Amniotic epithelial cell (primary cell): ENCODE measurements at places on chromosomes 5 and 9.

DNA sequence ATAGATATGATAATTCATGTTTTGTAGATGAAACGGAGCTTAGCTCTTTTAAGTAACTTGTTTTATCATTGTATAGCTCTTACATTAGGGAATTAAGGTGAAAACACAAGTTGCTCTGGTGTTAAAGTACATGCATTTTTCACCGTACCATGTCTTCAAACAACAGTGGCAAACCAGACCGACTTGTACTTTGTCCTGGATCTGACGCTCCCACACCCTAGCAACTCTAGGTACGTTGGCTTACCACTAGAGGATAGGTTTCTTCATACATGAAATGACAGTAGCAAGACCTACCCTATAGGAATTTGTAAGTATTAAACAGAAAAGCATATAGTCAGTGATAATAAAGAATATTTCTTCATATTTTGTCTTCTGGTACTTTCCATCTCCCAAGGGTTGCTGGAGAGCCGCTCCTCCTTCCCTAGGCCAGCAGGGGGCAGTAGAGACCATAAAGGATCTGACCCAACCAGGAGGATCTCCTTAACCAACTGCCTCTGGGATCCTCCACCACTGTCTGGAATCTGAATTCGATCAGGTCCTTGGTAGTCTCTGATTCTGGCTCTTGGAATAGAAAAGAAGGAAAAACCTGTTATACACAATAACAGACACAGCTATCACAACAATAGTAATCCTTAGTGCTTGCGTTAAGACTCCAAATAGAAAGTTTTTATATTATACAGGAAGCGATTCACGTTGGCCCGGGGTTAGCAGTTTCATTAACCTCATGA lies 136.7 kb downstream of the CAVIN4 start:
- DNase-seq, result peak; percentile 9

DNA sequence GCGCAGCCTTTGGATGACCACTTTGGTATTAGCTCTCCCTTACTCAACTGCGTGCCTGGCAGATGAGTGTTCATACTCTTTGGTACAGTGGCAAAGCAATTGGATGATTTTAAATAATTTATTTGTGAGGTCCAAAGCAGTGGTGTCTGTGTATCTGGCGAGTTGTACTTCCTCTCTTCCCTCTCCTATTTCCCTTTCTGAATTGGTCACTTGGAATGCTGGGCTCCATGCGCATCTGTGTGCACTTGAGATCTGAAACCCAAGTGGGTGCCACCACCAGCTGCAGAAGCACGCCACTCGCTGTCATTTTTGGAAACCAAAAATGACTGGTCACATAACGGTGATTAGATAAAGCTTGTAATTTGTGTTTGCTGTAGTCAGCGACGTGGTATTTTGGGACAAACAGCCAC lies 386.0 kb upstream of the KLF4 start:
- no peak for DNase-seq

- DNase-seq, result peak; percentile 77
Measured at GRCh38 chr5:103472830-103473229, 89.8 kb downstream of the NUDT12 start.

DNA sequence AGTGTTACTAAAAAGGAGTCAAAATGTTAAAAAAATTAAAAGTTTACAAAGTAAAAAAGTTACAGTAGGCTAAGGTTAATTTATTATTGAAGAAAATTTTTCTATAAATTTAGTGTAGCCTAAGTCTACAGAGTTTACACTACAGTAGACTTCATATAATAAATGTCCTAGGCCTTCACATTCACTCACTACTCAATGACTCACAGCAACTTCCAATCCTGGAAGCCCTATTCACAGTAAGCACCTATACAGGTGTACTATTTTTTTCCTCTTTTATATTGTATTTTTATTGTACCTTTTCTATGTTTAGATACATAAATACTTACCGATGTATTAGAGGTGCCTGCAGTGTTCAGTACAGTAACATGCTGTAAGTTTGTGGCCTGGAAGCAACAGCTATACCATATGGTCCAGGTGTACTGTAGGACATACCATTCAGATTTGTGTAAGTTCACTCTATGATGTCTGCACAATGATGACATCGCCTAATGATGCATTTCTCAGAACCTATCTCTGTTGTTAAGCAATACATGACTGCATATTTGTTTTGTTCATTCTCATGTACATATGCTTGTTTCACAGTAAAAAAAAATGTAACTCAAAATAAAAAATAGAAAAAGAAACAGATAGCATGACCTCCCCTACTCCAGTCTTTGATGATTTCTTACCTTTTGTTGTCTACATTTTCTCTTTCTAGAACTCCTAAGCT lies 64.7 kb downstream of the NR3C1 start:
- DNase-seq, result peak; percentile 92

- DNase-seq, result no peak
Measured at GRCh38 chr9:942805-943580, 33.5 kb upstream of the DMRT3 start.

DNA sequence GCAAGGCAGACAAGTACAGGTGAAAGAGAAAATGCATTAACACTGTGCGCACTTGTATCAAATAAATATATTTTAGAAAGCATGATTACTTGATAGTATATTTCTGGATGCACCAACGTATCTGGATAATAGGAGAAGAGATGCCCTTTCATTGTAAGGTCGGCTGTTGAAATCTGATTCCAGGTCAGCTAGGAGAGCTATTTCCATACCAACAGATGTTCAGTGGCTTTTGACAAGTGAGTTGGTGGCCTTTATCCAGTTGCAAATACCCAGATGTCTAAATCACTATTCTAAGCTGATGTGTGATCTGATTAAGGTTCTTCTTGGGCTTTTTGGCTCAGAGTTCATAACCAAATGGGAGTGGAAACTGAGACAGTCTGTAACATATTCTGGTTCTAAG lies 128.2 kb upstream of the TBCA start:
- DNase-seq, result no peak

DNA sequence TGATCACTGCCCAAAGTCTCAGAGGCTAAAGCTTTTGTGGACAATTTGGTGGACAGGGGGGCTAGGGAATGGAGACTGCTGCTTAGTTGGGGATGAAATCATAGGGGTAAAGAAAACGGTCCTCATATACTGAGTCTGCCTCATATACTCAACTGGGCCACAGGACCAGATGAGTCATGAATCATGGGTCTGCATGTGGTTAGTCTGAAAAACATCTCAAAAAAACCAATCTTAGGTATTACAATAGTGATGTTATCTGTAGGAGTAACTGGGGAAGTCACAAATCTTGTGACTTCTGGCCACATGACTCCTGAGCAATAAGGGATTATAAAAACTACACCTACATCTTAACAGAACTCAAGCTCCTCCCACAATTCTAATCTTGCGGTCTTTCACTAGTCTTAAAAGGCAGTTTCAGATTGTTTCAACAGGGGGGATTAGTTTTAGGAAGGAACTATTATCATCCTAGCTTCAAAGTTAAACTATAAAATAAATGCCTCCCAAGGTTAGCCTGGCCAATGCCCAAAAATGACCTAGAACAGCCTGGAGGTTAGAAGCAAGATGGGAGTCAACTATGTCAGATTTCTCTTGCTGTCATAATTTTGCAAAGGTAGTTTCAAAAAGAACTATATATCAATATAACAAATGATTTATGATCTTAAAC lies 17.5 kb downstream of the TMEM161B start:
- DNase-seq, result peak; percentile 58

- DNase-seq, result no peak
Measured at GRCh38 chr9:86828631-86829030, 118.7 kb downstream of the GAS1 start.

DNA sequence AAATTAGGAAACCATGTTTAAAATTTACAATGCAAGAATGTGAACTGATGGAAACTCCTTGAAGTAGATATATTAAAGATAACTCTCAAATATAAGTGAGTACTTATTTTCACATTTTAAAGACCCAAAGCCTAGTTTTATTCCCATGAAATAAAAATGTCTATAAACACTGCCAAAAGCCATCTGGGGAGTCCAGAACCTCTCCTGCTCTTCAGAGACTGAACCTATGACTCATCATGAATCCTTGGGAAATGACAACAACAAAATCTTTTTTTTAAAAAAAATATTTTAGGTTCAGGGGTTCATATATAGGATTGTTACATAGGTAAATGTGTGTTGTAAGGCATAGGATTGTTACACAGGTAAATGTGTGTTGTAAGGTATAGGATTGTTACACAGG lies 33.8 kb upstream of the FYB1 start:
- no peak for DNase-seq
